ENCODE measurements at places on chromosomes 4 and X.
A peak's percentile ranks its signal among the peaks of the same experiment; 100 is the strongest.

GRCh38 chrX:149568701-149569296, 18.5 kb downstream of the MAGEA9B start:
- no peak for DNase-seq

GRCh38 chrX:13741695-13742094, 7.1 kb downstream of the OFD1 start:
- no peak for DNase-seq

GRCh38 chrX:19814240-19814639, 73.2 kb downstream of the SH3KBP1 start:
- no peak for DNase-seq

GRCh38 chr4:153987291-153987690, 198.4 kb upstream of the SFRP2 start:
- DNase-seq = no peak

DNA sequence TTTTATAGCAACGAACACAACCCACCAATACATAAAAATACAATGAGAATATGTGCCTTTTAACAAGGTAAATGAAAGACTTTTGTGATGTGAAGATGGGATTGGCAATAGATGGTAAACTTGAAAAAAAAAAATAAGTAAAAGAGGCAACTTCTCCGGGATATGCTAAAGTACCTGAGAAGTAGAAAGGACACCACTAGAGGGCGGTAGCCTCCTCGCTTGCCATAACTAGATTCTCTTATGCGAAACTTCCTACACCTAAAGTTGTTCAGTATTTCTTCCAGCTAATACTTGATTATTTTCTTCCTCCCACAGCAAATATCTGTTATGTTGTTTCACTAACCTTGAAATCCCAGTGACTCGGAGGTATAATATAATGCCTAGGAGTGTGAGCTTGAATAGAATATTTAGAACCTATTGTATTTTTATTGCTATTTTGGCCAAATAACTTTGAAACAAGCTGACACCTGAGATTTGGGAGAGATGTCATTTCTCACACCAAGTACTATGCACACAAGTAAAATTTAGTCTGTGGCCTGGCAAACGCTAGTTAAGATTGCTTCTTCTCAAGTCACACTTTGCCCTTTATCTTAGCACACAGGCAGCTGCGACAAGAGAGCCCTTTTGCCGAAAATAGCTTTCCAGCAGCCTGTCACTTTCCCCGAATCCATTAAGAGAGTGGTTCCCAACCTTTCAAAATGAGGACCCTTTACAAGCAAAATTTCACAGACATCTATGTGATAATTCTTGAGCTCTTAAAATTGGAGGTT, 44.9 kb upstream of the PDLIM5 start:
- peak; percentile 59 for DNase-seq

GRCh38 chrX:22360129-22360528, 87.4 kb downstream of the CBLL2 start:
- DNase-seq = no peak

DNA sequence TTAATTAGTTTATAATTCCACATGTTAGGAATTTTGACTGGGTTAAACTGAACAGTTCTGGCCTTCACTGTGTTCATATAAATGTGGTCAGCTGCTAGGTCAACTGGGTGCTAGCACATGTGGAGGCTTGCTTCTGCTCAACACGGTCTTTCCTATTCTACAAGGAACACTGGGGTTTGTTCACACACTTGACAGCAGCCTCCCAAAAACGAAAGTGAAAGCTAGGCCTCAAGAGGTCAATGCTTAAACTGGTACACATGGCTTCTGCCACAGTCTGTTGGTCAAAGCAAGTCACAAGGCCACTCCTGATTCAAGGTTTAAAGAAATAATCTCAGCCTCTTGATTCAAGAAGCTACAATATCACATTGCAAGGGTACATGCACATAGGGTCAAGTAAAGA, 126.5 kb downstream of the QDPR start:
- no peak for DNase-seq

- DNase-seq = no peak
Measured at GRCh38 chr4:5758741-5759140, 47.7 kb downstream of the EVC start.

DNA sequence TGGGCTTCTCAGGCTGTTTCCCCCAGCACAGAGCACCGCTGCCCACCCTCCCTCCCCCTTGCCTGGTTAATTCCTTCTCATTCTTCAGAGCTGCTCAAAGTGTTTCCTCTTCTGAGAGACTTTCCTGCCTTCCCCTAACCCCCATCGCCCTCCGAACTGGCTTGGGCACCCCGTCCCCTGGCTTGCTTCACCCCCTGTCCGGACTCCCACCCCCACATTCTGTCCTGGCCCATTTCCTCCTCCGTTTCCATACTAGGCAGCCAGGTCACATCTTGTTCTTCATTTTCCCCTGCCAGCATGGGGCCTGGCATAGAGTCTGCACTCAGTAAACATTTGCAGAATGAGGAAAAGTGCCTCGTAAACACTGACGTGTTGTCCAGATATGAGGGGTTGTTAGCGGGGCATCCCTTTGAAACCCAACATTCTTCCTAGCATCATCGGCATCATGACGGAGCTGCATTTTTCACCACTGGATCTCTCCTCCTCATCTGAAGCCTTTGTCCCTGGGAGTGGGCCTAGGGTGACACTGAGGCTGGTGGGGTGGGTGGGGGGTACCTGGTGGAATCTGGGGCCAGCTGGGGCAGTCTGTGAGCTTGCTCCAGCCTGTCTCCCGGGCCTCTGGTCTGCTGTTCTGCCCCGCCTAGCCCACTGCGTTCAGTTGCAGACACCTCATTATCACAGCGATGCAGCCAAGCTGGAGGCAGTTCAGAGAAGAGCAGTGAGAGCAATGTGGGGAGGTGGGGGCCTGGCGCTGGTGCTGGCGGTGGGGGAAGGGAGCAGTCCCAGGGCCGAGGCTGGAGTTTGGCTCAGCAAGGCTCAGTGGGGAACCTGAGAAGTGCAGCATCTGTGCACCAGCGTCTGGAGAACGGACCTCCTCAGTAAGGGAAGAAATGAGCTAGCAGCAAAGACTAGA, 149.4 kb upstream of the PJA1 start:
- no peak for DNase-seq

DNA sequence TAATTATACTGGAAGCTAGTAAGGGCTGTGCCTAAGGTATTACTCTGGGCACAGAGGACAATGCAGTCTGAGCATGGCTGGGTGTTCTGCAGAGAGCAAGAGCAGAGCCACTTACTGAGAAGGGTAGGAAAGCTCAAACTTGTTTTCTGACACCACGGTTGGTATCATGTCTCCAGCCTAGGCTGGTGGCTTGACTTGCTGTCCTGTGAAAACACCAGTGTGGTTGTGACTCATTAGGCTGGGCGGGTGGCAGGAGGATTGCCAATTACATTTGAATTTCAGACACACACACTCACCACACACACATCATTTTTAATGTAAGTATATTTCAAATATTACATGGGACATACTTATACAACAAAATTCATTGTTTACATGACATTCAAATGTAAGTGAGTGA, 19.7 kb upstream of the MTM1 start:
- no peak for DNase-seq

DNA sequence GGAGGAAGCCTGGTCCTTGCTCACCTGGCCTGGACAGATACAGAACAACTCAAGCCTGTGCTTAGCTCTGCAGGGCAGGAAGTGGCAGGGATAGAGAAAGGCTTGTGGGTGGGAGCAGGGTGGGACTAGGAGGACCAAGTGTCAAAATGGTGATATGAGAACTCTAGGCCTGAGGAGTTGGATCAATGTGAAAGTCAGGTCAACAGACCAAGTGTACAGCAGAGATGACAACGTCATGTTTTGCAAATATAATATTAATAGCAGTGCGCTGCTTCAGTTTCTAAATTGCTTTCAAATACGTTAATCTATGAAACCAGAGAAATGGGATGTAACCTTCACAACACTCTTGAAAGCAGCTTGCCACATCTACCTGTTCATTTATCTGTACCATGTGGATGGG, 114.2 kb upstream of the MAP3K15 start:
- DNase-seq = no peak

GRCh38 chr4:155530857-155531256, 135.8 kb upstream of the GUCY1A1 start:
- no peak for DNase-seq

- DNase-seq = no peak
Measured at GRCh38 chr4:36282503-36283030, 1.2 kb downstream of the DTHD1 start.

- no peak for DNase-seq
Measured at GRCh38 chrX:3244955-3245354, 101.5 kb downstream of the MXRA5 start.

GRCh38 chrX:119583431-119584059, 9.2 kb downstream of the UBE2A start:
- DNase-seq = no peak

- DNase-seq = no peak
Measured at GRCh38 chr4:149158817-149159216, 656.8 kb downstream of the IQCM start.
